PC-9 (cell line): ENCODE measurements at places on chromosomes 3 and 15.

GRCh38 chr3:37773911-37774310 lies 87.8 kb upstream of the CTDSPL start:
- DNase-seq: no peak

- no peak for DNase-seq
Observed at GRCh38 chr3:44659015-44659414, 10.5 kb downstream of the ZNF35 start.

DNA sequence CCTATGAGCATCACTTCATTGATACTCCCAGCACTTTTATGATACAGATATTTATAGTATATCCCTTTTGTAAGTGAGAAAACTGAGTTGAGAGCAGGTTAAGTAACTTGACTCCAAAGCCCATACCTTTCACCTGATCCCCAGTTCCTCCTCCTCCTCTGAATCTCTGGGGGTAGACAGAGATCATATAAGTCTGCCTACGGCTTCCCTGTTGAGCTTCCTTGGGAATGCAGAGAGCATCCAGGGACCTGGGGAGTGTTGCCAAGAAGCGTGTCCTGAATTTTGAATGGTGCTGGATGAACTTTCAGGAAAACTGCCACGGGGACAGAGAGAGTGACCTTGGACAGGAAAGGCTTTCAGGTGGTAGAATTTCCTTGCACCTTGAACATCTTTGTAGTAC lies 268.5 kb downstream of the LRTM1 start:
- DNase-seq: no peak

DNA sequence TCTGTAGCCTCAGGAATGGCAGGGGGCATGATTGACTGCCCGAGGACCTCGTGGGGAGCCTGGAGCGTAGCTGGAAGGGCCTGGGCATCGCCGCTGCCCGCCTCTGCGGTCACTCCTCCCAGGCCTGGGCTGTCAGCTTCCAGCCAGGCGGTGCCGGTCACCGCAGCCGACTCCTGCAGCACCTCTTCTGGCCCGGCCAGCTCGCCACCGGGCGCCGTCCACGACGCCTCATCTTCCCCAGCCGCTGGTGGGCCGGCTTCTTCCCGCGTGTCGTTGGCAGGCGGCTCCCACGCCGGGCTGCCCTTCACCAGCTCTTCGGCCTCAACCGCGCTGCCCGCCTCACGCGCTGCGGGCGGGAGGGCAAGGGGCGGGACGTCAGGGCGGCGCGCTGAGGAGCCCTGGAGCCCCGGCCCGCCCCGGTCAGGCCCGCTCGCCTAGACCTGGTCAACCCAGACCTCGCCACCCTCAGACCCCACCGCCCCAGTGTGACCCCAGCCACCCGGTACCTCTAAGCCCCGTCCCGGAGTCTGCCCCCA lies 1.0 kb downstream of the CSPG5 start:
- no peak for DNase-seq

DNA sequence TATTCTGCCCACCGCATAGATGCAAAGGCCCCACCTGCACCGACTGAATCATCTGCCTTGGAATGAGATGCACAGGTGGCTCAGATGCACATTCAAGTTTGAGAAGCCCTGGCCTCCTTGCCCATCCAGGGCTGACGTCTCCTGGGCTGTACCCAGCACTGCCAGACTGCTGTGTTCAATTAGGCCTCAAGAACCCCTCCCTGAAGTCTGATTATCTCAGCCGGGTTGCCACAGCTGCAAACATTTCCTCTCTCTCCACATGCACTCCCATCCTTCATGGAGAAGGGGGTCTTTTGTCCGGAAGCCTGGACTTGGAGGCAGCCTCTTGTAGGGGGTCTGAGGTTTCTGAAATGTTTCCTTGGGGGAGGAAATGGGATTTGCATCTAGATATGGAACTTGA lies 459.4 kb upstream of the PROK2 start:
- no peak for DNase-seq

DNA sequence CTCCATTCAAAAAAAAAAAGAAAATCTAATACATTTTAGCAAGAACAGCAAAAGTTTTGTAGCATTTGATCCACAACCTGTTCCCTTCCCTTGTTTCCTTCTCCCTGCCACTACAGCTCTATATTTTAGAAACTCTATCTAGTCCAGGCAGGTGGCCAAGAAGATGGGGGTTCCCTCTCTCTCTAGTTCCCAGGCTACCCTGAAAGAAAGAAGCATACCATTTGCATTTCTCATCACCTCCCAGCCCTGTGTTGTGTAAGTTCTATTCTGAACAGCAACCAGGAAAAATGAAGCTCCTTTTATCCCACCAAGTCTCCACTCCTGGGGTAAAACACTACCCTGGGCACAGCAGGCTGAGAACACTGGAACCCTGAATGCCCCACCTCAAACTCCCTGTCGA lies 100.0 kb downstream of the PCCB start:
- DNase-seq: peak; percentile 71

DNA sequence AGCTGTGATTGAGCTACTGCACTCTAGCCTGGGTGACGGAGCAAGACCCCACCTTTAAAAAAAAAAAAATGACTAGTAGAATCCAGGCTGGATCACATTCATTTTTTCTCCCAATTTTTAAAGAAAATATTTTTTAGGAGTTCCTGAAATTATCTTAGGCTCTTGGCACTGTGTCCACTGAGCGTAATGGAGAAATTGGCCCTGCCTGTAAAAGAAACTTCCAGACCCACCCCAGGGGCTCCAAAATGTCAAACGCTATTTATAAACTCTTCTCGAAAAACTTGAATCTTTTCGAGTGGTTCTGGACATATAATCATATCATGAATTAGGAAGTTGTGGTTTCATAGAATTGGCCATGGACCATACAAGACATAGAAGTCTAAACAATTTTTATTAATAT lies 300.2 kb upstream of the RGMA start:
- DNase-seq: no peak
